ENCODE measurements at places on chromosomes 4 and X. TPM values are rescaled to one million over a fixed set of nuclear protein-coding genes. Genes with fewer than 3 reads are reported as not detected.

ALPK1 gene
- total RNA-seq, result 8.2 TPM

ANKRD17 gene
- 31.9 TPM for total RNA-seq

- no peak overlapping the region for H3K27ac ChIP-seq
- H3K27me3 ChIP-seq, result peaks cover 9% of the 10 kb centered on the region
- H3K4me3 ChIP-seq, result peak overlapping the region; percentile 58
- peaks cover 71% of the 10 kb centered on the region for H3K4me1 ChIP-seq
Observed at GRCh38 chr4:2416564-2417225, 1.8 kb downstream of the ZFYVE28 start.

DNA sequence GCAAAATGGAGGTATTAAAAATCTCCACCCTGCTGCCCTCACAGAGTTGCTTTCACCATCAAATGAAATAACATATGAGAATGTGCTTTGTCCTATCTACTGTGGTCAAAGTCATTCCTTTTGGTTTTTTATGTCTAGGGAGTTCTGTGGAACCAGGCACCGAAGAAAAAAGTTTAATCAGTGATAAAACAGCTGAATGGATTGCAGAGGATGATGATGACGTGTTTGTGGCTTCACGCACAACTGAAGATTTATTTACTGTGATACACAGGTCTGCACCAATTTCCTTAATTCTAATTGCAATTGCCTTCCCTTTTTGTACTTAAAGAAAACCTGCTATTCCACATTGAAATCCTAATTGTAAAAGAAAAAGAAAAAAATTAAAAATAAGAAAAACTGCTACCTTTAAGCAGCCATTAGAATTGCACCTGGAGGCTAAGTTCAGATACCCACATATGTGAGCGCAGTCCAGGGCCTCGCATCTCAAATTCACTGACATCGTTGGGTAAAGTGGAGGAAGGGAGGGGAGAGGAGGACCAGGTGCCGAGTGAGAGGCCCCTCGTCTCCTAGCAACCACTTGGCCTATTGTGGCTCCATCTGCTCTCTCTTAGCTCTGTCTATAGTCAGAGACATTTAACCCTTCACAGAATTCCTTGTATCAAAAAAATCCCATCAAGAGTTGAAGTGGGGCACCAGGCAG lies 10.5 kb upstream of the RTL5 start:
- no peak for DNase-seq
- peaks cover 32% of the 10 kb centered on the region for H3K4me1 ChIP-seq
- H3K36me3 ChIP-seq, result peaks cover 5% of the 10 kb centered on the region
- no peak overlapping the region for H3K27ac ChIP-seq

GRCh38 chrX:150542846-150543229 lies 25.6 kb upstream of the MTM1 start:
- no peaks in the 10 kb centered on the region for H3K27me3 ChIP-seq
- DNase-seq, result no peak
- H3K36me3 ChIP-seq, result no peaks in the 10 kb centered on the region
- H3K4me1 ChIP-seq, result peaks cover 24% of the 10 kb centered on the region

TRPC3 gene
- not detected for total RNA-seq

F8A2 gene
- total RNA-seq, result not detected

- peaks cover 3% of the 10 kb centered on the region for H3K4me1 ChIP-seq
- H3K4me3 ChIP-seq, result no peak overlapping the region
- no peak overlapping the region for H3K27ac ChIP-seq
- H3K36me3 ChIP-seq, result no peaks in the 10 kb centered on the region
Observed at GRCh38 chr4:48193096-48193836, 59.2 kb upstream of the TXK start.

DNA sequence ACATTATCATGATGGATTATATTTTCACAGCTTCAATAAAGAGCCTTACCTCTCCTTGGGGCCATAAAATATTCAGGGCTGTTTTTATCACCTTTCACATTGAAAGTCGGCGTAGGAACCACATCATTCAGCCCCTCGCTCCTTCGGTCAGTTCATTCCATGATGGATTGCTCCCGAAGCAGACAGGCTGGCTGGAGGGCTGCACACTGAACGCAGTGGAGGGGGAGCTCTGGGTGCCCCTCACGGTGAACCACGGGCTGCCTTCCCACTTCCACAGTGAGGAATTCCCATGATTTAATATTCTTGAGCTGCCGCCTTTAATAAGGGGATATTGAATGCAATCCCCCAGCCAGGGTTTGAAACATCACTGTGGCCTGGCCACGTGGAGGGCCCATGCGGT lies 16.0 kb downstream of the PPP2R2C start:
- no peak overlapping the region for H3K4me3 ChIP-seq
- no peaks in the 10 kb centered on the region for H3K36me3 ChIP-seq
- DNase-seq, result no peak
- H3K27me3 ChIP-seq, result peaks cover 4% of the 10 kb centered on the region

- DNase-seq, result no peak
- H3K27ac ChIP-seq, result no peak overlapping the region
- no peaks in the 10 kb centered on the region for H3K27me3 ChIP-seq
- H3K4me3 ChIP-seq, result no peak overlapping the region
- H3K36me3 ChIP-seq, result no peaks in the 10 kb centered on the region
Observed at GRCh38 chr4:3775005-3775404, 8.8 kb downstream of the ADRA2C start.
